ENCODE measurements at places on chromosomes 16 and 17.

DNA sequence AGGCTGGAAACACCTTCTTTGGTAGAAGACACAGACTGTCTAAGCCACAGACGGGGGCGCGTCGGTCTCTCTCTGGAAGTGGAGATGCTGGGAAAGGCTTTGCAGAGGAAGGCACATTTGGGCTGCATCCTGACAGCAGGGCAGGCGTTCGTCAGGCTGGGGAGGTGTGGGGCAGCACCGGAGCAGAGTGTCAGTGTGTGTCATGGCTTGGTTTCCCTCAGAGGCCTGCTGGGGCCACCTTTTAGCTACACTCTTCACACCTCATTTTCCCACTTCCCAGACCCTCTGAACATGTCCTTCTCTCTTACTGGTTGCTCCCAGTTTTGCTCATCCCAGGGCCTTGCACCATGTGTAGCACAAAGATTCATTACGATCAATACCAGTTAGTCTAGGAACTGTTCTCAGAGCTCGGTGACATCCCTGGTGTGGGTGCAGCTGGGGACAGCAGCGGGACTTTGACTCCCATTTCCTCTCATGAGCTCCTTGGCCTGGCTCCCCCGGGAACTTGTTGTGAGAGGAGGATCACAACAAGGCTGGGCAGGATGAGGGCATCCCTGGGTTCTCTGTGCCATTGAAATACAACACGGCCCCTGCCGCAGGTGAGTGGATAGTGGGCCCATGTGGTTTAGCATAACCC, 33.1 kb downstream of the SMARCE1 start:
- no peak for DNase-seq

DNA sequence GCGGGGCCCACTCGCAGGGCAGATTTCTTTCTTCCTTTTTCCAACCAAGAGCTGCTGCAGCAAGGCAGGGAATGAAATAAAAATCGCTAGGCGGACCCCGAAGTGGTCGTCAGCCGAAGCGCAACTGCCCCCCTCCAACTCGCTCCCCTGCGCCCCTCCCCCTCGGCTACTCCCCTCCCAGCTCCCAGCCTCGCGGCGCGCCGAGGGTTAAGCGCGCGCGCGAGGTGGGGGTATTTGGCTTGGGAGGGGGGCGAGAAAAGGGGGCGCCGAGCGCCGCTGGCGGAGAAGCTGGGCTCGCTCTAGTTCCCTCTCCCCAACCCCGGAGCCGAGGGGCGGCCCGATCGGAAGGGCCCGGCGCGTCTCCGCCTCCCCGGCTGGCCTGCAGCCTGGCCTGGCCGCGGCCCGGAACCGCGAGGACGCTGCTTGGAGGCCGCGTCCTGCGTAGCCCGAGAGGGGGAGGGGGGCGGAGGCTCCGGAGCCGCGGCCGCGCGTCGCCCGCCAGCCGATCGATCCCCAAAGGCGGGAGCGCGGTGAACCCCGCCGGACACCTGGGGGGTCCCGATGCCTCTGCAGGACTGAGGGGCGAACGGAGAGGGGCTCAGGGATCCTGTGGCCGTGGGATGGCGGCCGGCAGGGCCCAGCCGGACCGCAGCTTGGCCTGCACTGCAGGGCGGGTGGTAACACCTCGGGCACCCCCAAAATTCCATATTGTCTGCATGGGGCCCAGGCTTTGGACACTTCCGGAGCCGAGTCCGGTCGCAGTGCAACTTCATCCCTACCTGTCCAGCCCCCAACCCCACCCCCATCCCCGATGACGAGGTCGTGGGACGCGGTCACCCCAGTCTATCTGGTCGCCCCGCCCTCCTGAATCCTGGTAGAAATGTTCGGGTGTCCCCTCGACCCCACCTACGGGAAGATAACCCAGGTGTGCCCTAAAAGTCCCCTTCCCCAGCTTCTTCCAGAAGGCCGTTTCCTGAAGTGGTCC, 4.9 kb upstream of the CBX4 start:
- DNase-seq, result peak; percentile 20

GRCh38 chr16:46688101-46688653, 801 bp downstream of the VPS35 start:
- DNase-seq, result no peak

DNA sequence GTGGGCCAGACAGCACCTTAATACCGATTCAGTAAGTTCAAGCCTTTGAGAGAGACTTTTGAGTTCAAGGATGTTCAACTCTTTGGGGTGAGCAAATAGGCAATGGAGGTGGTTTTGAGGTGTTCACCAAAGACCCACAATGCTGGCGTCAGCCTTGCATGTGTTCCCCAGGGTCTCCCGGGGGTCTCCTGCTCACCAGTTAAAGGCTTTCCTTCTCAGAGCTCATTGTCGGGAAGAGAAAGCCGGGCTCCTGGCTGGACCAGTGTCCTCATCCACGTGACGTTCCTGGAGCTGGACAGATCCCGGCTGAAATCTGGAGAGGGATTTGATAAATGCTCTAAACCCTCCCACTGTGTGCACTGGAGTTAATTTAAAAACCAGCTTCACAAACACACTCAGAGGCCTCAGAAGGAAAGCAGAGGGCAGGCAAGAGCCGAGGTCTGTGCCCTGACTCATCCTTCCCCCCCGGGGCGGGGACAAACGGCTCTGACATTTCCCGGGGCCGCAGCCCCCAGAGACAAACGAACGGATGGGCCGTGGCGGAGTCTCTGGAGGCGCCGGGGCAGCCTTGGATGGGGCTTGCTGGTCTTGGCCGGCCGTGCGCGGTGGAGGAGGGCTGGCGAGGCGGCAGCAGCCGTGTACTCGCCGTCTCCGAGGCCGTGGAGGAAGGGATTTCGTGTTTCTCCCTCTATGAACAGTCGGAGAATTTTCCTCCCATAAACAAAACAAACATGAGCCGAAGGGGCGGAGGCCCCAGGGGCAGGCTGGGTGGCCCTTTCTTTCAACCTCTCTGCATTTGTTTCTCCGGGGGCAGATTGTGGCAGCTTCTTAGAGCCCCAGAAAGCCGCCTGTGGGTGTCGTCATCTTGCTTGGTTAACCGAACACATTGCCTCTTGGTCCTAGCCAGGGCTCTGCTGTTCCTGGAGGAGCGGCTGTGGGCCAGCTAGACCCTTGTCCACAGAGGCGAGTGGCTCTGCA, 94.2 kb downstream of the NTN1 start:
- DNase-seq, result no peak

- DNase-seq, result no peak
Measured at GRCh38 chr17:9837551-9838471, 12.1 kb downstream of the GLP2R start.

GRCh38 chr16:86508947-86509758, 1.2 kb upstream of the FOXF1 start:
- DNase-seq, result no peak

GRCh38 chr16:87723226-87723623, 42.6 kb downstream of the KLHDC4 start:
- peak; percentile 11 for DNase-seq

- peak; percentile 57 for DNase-seq
Measured at GRCh38 chr17:54891176-54891821, 9.4 kb upstream of the TOM1L1 start.

GRCh38 chr16:81545470-81546250, 101.1 kb downstream of the CMIP start:
- no peak for DNase-seq

GRCh38 chr16:83903751-83904150, 4.8 kb downstream of the MLYCD start:
- no peak for DNase-seq

DNA sequence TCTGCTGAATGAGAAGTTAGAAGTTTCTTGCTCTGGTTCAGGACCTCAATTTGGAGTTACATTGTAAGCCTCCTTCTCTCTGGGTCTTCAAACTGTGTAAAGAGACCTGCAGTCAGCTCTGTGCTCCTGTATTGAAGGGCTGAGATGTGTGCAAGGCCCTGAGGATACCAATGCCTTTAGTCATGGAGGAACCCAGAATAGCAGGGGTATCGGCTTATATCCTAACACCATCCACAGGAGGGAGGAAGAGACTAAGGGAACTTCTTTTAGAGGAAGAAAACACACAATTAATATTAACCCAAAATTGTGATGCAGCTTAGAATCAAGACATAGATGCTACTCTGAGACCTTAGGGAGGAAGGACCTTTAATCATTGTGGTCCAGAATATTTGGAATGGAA, 36.5 kb downstream of the GLP2R start:
- no peak for DNase-seq

DNA sequence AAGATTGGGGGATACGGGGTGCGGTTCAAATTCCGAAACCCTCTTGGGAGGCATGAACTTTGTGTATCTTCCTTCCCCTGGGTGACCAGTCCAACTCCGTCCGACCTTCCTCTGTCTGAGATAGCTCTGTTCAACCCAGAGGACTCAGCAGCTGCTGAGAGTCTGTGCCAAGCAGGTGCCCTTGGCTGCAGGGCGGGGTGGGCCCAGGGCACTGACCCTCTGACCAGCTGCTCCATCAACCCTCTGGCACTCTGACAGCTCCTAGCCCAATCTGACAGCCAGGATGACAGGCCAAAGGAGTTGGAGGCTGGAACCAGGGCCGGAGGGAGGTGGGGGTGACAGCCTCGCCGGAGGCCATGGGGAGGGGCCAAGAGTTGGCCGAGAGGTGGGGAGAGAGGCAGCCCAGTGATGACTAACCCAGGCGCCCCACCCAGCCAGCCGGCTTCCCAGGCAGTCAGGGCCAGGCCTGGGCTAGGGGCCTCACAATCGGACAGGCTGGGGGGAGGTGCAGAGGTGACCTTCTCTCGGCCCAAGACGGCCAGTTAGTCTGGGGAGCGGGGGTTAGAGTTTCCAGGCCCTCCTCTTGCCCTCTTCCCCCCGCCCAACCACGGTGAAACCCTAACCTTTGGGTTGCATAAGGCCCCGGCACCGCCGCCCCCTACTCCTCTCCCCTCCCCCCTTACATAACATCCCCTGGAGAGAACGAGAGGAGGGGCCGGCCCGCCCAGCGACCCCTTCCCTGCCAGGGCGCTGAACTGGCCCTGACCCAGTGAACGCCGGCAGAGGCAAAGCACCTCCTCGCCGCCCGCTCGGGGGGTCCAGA, 5.0 kb upstream of the TLCD2 start:
- peak; percentile 88 for DNase-seq

DNA sequence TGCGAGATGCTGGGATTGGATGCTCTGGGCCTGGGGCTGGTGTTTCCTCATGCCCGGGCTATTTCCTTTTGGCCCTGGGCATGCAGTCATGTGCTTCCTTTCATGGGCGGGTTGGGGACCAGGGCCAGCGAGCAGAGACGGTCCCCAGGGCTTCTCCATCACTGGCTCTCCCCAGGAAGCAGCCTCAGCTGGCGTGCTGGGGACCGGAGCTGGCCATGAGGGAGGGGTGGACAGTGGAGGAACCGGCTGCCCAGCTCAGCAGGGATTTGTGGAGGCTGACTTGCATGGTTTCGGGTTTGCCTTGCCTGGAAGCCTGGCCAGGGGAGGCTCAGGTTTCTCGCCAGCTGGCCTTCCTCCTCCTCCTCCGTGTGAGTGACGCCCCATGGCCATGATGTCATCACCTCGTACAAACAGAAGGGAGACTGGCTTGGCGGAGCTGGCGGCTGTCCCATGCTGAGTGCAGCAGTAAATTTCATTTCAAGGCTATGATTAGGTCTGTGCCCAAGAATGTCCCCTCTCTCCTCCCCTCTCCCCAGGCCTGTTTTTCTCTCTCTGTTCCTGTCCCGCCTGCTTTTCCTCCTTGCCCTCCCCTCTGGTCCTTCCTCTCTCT, 8.9 kb upstream of the TIMP2 start:
- DNase-seq, result peak; percentile 18

- no peak for DNase-seq
Measured at GRCh38 chr16:54493594-54493993, 207.0 kb upstream of the IRX3 start.

DNA sequence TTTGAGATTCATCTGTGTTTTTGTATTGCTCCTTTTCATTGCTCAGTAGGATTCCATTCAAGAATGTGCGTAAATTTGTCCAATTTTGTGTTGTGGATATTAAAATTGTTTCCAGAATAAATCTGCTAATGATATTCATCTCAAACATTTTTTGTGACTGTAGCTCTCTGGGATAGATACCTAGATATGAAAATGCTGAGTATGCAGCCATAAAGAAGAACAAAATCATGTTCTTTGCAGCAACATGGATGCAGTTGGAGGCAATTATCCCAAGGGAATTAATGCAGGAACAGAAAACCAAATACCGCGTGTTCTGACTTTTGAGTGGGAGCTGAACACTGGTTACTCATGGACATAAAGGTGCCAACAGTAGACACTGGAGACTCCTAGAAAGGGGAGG, 40.2 kb upstream of the ATF7IP2 start:
- no peak for DNase-seq

DNA sequence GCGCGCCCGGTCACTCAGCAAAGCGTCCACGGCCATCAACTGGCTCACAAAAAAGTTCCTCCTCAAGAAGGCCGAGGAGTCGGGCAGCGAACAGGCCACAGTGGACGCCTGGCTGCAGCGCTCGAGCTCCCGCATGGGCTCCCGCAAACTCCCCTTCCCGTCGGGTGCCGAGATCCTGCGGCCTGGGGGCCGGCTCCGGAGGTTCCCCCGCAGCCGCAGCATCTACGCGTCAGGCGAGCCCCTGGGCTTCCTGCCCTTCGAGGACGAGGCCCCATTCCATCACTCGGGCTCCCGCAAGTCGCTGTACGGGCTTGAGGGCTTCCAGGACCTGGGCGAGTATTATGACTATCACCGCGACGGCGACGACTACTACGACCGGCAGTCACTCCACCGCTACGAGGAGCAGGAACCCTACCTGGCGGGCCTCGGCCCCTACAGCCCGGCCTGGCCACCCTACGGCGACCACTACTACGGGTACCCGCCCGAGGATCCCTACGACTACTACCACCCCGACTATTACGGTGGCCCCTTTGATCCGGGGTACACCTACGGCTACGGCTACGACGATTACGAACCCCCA, 10.7 kb downstream of the MYO15A start:
- DNase-seq, result no peak

DNA sequence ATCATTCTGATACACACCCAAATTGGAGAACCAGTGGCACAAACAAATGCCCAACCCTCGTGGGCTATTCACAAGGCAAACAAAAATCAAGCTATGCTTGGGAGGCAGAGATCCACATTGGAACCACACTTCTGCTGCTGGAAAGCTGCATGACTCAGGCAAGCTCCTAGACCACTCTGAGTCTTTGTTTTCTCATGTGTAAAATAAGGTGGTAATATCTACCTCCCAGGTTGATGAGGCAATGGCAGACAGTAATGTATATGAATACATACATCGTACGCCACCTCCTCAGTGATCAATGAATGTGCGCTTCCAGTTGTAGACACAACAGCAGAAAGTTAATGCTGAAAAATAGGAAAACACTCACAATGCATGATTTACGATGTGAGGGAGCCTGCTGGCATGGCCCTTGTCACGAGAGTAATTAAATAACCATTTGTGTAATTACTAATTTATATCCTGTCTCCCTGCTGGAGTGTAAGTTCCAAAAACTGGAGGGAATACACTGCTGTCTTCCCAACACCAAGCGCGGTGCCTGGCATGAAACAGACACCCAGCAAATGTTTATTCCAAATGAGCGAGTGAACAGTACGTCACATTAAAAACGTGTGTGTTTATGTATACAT, 69.9 kb upstream of the HSBP1 start:
- no peak for DNase-seq

DNA sequence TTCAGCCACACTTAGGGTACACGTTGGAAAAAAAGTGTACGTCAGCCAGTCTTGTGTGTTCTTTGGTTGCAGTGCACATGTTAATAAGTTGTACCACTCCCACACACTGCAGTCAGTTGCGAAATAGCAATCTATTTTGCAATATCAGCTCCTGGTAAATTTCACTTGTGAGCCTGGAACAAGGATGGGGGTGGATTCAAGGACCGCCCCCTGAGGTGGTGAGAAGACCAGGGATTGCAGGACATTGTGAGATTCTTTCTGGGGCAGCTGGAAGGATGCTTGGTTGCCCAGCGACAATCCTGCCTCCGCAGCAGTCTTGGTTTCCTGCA, 78.6 kb upstream of the ZFHX3 start:
- DNase-seq, result no peak

GRCh38 chr17:1727876-1728630, 3.5 kb downstream of the WDR81 start:
- no peak for DNase-seq
